ENCODE measurements at places on chromosomes 6 and 20.

- H3K4me3 ChIP-seq = no peak overlapping the region
- no peaks in the 10 kb centered on the region for H3K27me3 ChIP-seq
- no peak for DNase-seq
- H3K4me1 ChIP-seq = no peaks in the 10 kb centered on the region
- no peak overlapping the region for H3K27ac ChIP-seq
- no peaks in the 10 kb centered on the region for H3K36me3 ChIP-seq
Observed at GRCh38 chr6:85911067-85911466, 268.4 kb upstream of the SYNCRIP start.

GRCh38 chr6:52361414-52361944 lies 472 bp upstream of the PAQR8 start:
- no peaks in the 10 kb centered on the region for H3K4me1 ChIP-seq
- no peak for DNase-seq
- no peak overlapping the region for H3K27ac ChIP-seq
- H3K36me3 ChIP-seq = no peaks in the 10 kb centered on the region
- H3K4me3 ChIP-seq = peak overlapping the region; percentile 89

GRCh38 chr6:36386495-36387439 lies 702 bp downstream of the ETV7 start:
- no peak overlapping the region for H3K27ac ChIP-seq
- no peaks in the 10 kb centered on the region for H3K27me3 ChIP-seq
- H3K36me3 ChIP-seq = no peaks in the 10 kb centered on the region
- DNase-seq = no peak
- H3K4me3 ChIP-seq = peak overlapping the region; percentile 51

DNA sequence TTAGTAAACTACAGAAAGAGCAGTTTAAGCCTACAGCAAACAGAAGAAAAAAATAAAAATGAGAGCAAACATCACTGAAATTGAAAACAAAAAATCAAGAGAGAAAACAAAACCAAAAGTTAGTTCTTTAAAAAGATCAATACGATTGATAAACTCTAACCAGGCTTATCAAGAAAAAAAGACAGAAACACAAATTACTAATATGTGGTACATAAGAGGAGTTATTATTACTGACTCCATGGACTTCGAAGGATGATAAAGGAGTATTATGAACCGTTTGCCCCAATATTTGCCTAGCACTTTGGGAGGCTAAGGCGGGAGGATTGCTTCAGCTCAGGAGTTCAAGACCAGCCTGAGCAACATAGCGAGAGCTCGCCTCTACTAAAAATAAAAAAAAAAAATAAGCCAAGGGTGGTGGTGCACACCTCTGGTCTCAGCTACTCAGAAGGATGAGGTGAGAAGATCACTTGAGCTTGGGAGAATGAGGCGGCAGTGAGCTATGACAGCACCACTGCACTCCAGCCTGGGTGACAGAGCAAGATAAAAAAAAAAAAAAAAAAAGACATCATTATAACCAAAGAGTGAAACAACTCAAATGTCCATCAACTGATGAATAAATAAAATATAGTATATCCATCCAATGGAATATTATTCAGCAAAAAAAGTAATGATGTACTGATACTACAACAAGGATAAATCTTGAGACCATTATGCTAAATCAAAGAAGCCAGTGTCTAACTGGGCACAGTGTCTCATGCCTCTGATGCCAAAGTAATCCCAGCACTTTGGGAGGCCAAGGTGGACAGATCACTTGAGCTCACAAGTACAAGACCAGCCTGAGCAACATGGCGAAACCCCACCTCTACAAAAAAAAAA lies 12.9 kb downstream of the TRPC4AP start:
- no peak overlapping the region for H3K4me3 ChIP-seq
- H3K27me3 ChIP-seq = no peaks in the 10 kb centered on the region
- DNase-seq = no peak
- H3K36me3 ChIP-seq = peaks cover 54% of the 10 kb centered on the region
- peaks cover 6% of the 10 kb centered on the region for H3K4me1 ChIP-seq

- no peaks in the 10 kb centered on the region for H3K4me1 ChIP-seq
- no peak for DNase-seq
- H3K27me3 ChIP-seq = no peaks in the 10 kb centered on the region
- H3K27ac ChIP-seq = no peak overlapping the region
Observed at GRCh38 chr6:45123023-45123422, 205.1 kb upstream of the RUNX2 start.

DNA sequence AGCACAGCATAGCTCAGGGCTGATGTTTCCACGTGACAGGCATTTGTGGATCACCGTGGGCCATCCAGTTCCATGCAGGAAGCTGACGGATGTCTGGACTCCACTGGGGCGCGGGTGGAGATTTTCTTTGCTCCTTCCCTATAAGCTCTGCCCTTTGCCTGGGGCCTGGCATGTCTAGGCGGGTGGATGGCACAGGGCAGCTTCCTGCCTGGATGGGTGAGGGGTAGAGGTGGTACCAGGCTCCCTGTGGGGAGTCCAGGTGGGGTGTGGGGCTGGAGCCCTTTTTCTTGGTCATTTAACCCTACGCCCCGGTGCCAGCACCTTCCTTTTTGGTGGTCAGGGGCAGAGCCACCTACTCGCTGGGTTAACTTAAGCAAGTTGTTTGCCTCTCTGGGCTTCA lies 10.4 kb downstream of the FAM110A start:
- no peak for DNase-seq
- H3K36me3 ChIP-seq = peaks cover 22% of the 10 kb centered on the region
- H3K27me3 ChIP-seq = no peaks in the 10 kb centered on the region
- peaks cover 28% of the 10 kb centered on the region for H3K4me1 ChIP-seq

Measured in RWPE2 (cell line).